ENCODE measurements at places on chromosomes 4 and X.

GRCh38 chr4:79132826-79133225, 193.0 kb downstream of the NAA11 start:
- no peaks in the 10 kb centered on the region for H3K36me3 ChIP-seq
- no peaks in the 10 kb centered on the region for H3K27me3 ChIP-seq
- H3K4me1 ChIP-seq: no peaks in the 10 kb centered on the region
- DNase-seq: no peak
- no peak overlapping the region for H3K27ac ChIP-seq

DNA sequence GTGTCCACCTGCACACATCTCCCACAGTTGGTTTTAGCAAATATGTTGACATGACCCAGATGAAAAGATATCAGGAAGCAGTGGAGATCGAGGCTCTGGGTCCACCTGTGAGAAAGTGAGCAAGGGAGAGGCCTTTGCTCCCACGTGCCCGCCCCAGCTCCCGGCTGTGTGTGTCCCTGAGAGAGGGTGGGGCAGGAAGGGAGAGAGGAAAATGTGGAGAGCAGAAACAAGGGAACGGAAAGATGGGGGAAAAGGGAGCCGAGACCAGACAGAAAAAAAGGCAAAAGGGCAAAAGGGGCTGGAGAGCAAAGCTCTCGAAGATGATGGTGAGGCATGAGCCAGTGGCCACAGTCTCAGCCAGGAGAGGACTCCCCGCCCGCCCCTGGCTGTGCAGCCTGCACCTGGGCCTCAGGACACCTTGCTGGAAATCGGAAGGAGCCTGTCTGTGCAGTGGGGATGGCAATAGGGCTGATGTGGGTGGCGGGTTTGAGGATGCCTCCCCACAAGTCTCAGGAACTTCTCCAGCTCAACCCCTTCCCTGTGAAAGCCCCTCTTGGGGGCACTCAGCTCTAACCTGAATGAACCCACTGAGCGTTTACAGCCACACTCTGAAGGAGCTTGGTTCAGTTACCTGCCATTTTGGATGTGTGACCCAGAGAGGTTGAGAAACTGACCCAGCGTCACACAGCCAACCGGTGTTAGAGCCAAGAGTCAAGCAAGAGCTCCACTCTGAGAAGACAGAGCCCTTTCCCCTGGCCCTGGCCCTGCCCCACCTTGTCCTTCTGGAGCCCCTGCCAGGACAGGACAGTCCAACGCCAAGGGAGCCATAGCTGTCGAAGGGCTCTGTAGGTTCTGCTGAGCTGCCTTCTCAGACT, 20.3 kb upstream of the MSX1 start:
- H3K4me3 ChIP-seq: no peak overlapping the region
- no peaks in the 10 kb centered on the region for H3K27me3 ChIP-seq
- no peak overlapping the region for H3K27ac ChIP-seq
- H3K36me3 ChIP-seq: no peaks in the 10 kb centered on the region
- H3K4me1 ChIP-seq: no peaks in the 10 kb centered on the region

GRCh38 chr4:14165222-14165920, 537.8 kb upstream of the BOD1L1 start:
- no peaks in the 10 kb centered on the region for H3K27me3 ChIP-seq
- no peak for DNase-seq
- no peaks in the 10 kb centered on the region for H3K36me3 ChIP-seq
- no peak overlapping the region for H3K4me3 ChIP-seq
- H3K4me1 ChIP-seq: no peaks in the 10 kb centered on the region

DNA sequence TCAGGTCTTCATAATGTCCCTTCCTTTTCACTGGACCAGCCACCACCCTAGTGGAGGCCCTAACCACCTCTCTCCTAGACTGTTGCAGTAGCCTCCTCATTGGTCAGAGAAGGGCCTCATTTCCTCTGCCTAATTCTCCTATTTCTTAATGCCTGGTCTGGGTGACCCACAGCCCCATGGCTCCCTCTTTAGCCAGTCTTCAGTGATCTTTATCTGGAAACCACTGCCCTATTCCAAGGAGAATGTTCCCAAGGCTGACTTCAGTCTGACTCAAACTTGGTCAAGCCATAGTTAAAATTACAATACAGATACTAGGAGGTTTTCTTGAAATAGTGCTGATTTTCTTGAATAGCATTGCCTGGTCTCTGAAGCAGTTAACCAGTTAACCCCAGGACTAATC, 53.6 kb upstream of the PRPS1 start:
- no peak for DNase-seq
- no peaks in the 10 kb centered on the region for H3K27me3 ChIP-seq
- no peaks in the 10 kb centered on the region for H3K4me1 ChIP-seq
- no peaks in the 10 kb centered on the region for H3K36me3 ChIP-seq

- no peak overlapping the region for H3K4me3 ChIP-seq
- H3K4me1 ChIP-seq: no peaks in the 10 kb centered on the region
- H3K36me3 ChIP-seq: peaks cover 2% of the 10 kb centered on the region
- DNase-seq: no peak
- H3K27me3 ChIP-seq: no peaks in the 10 kb centered on the region
- H3K27ac ChIP-seq: no peak overlapping the region
These were observed 143.1 kb downstream of the TBCK start for GRCh38 chr4:106172861-106173260.

- no peaks in the 10 kb centered on the region for H3K27me3 ChIP-seq
- no peak overlapping the region for H3K27ac ChIP-seq
- H3K36me3 ChIP-seq: no peaks in the 10 kb centered on the region
- H3K4me3 ChIP-seq: no peak overlapping the region
- H3K4me1 ChIP-seq: no peaks in the 10 kb centered on the region
These were observed 2.8 kb upstream of the CRLF2 start for GRCh38 chrX:1215123-1215823.

DNA sequence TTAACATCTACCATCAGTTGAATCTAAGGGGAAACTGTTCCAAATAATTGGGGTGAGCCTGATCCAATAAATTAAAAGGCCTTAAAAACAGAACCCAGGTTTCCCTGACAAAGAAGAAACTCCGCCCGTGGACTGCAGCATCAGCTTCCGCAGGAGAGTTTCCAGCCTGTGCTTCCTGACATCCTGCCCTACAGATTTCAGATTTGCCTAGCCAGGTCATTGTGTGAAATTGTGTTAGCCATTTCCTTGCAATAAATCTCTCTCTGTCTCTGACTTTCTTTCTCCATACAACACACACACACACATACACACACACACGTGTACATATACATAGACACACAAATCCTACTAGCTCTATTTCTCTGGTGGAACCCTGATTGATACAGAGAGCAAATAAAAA, 48.3 kb upstream of the LCORL start:
- no peak overlapping the region for H3K4me3 ChIP-seq
- no peak overlapping the region for H3K27ac ChIP-seq
- peaks cover 2% of the 10 kb centered on the region for H3K27me3 ChIP-seq
- no peaks in the 10 kb centered on the region for H3K36me3 ChIP-seq
- DNase-seq: no peak

DNA sequence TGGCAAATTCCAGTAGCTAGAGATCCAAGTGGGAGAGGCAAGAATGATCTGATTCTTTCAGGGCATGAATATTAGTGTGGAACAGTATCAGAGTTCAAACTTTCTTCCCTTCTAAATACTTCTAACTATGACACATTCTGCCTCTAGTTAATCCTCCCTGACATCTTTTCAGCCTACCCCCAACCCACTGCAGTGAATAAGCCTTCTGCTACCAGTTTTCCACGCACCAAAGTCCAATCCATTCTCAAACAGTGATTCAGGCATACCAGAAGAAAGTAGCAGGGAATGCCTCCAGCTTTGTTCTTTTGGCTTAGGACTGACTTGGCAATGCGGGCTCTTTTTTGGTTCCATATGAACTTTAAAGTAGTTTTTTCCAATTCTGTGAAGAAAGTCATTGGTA, 155.4 kb upstream of the FTHL17 start:
- no peaks in the 10 kb centered on the region for H3K4me1 ChIP-seq
- no peak for DNase-seq
- H3K36me3 ChIP-seq: no peaks in the 10 kb centered on the region
- H3K27me3 ChIP-seq: no peaks in the 10 kb centered on the region
- H3K27ac ChIP-seq: no peak overlapping the region
- no peak overlapping the region for H3K4me3 ChIP-seq

GRCh38 chr4:86558797-86559196, 35.3 kb upstream of the PTPN13 start:
- H3K4me3 ChIP-seq: no peak overlapping the region
- H3K36me3 ChIP-seq: no peaks in the 10 kb centered on the region
- no peak overlapping the region for H3K27ac ChIP-seq
- no peaks in the 10 kb centered on the region for H3K4me1 ChIP-seq

- no peaks in the 10 kb centered on the region for H3K27me3 ChIP-seq
- no peaks in the 10 kb centered on the region for H3K36me3 ChIP-seq
- no peak for DNase-seq
- no peak overlapping the region for H3K4me3 ChIP-seq
- no peaks in the 10 kb centered on the region for H3K4me1 ChIP-seq
- H3K27ac ChIP-seq: no peak overlapping the region
These were observed 44.4 kb upstream of the IL9R start for GRCh38 chrX:155953055-155953454.

GRCh38 chr4:2370597-2371320, 47.7 kb downstream of the ZFYVE28 start:
- H3K4me3 ChIP-seq: no peak overlapping the region
- no peaks in the 10 kb centered on the region for H3K27me3 ChIP-seq
- no peaks in the 10 kb centered on the region for H3K4me1 ChIP-seq

GRCh38 chrX:65598559-65599147, 64.1 kb upstream of the LAS1L start:
- no peak overlapping the region for H3K4me3 ChIP-seq
- no peak for DNase-seq
- H3K4me1 ChIP-seq: peaks cover 8% of the 10 kb centered on the region
- H3K27me3 ChIP-seq: no peaks in the 10 kb centered on the region
- peak overlapping the region; percentile 60 for H3K27ac ChIP-seq
- H3K36me3 ChIP-seq: no peaks in the 10 kb centered on the region

GRCh38 chrX:40383969-40384368, 196.8 kb upstream of the ATP6AP2 start:
- H3K4me3 ChIP-seq: no peak overlapping the region

DNA sequence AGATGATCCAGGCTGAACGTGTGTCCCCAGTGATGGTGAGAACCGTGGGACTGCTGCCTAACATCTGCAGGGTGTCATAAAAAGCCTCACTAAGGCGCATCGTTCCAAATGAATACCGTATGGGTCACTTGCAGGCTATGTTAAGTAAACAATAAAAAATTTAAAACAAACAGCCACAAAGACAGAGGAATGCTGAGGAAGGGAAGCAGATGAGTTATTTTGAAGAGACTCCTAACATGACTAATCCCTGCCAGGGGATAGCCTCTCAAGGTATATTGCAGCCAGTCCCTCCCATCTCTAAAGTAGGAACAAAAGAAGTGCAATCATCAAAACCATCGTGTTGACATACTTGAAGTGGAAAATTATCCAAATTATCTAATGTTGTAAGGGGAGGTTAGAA, 83.8 kb downstream of the UNC5C start:
- H3K4me3 ChIP-seq: no peak overlapping the region
- H3K36me3 ChIP-seq: no peaks in the 10 kb centered on the region
- no peak for DNase-seq
- no peaks in the 10 kb centered on the region for H3K27me3 ChIP-seq
- H3K27ac ChIP-seq: no peak overlapping the region
- H3K4me1 ChIP-seq: peaks cover 1% of the 10 kb centered on the region

DNA sequence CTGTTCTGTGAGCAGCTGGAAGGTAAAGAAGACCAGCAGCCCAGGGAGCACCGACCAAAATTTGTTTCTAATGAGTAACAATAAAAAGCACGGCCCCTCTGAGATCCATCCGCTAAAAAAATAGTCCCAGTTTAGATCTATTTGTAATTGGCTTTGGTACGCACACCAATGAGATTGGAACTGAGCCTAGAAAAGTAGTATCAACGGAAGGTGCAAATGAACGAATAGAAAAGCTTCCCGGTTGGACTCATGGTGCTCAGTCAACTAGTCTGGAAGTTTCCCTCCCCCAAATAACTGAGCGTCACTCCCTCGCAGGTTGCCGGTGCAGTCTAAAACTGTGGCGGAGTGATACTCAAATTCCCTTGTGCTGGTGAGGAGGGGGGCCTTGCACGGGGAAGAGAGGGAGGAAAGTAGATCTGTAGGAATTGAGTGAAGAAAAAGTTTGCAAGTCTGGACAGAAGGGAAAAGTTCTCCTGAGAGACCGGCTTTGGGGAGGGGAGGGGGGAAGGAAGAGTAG, at the start of gene COL4A5:
TSS of gene COL4A5 (plus strand) at position 413 of the 517 bp plus-strand sequence. CDS start 288 bp downstream, outside the sequence.
- H3K36me3 ChIP-seq: no peaks in the 10 kb centered on the region
- no peaks in the 10 kb centered on the region for H3K27me3 ChIP-seq
- H3K4me1 ChIP-seq: no peaks in the 10 kb centered on the region
- peak; percentile 52 for DNase-seq
- H3K27ac ChIP-seq: peak within 1 kb of the TSS; percentile 48

DNA sequence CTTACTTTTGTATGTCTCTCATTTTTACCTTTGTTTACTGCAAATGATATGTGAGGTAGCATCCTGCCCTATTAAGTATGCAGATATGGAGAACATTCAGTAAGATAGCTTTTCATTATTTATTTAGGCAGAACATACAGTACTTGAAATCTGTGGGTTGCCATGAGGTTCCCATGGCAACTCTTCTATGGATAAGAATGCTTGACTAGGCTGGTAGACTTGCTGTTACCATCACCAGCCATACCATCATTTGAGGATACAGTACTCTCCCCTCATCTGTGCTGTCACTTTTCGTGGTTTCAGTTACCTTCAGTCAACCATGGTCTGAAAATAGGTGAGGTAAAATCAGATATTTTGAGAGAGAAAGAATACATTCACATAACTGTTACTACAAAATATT, 56.7 kb downstream of the NAF1 start:
- H3K4me1 ChIP-seq: no peaks in the 10 kb centered on the region
- no peak overlapping the region for H3K4me3 ChIP-seq
- H3K27ac ChIP-seq: no peak overlapping the region

- DNase-seq: no peak
- H3K4me1 ChIP-seq: peaks cover 2% of the 10 kb centered on the region
- H3K4me3 ChIP-seq: no peak overlapping the region
These were observed 10.3 kb downstream of the SPATA4 start for GRCh38 chr4:176185051-176185450.

- no peaks in the 10 kb centered on the region for H3K36me3 ChIP-seq
- DNase-seq: peak; percentile 51
- no peak overlapping the region for H3K4me3 ChIP-seq
- no peaks in the 10 kb centered on the region for H3K27me3 ChIP-seq
- H3K4me1 ChIP-seq: no peaks in the 10 kb centered on the region
- peak overlapping the region; percentile 55 for H3K27ac ChIP-seq
These were observed 210.4 kb downstream of the MID1IP1 start for GRCh38 chrX:39011454-39012221.

- no peaks in the 10 kb centered on the region for H3K36me3 ChIP-seq
- no peak overlapping the region for H3K4me3 ChIP-seq
- no peak for DNase-seq
- H3K4me1 ChIP-seq: no peaks in the 10 kb centered on the region
These were observed 152.6 kb upstream of the CLNK start for GRCh38 chr4:10837151-10837550.

- H3K4me3 ChIP-seq: no peak overlapping the region
- H3K4me1 ChIP-seq: peaks cover 7% of the 10 kb centered on the region
- no peaks in the 10 kb centered on the region for H3K27me3 ChIP-seq
- H3K27ac ChIP-seq: no peak overlapping the region
These were observed 65.5 kb downstream of the EDNRA start for GRCh38 chr4:147546349-147546748.

Data from aorta (tissue), 5 donors.